ENCODE measurements at places on chromosomes 5 and 9.
A peak's percentile ranks its signal among the peaks of the same experiment; 100 is the strongest.

DNA sequence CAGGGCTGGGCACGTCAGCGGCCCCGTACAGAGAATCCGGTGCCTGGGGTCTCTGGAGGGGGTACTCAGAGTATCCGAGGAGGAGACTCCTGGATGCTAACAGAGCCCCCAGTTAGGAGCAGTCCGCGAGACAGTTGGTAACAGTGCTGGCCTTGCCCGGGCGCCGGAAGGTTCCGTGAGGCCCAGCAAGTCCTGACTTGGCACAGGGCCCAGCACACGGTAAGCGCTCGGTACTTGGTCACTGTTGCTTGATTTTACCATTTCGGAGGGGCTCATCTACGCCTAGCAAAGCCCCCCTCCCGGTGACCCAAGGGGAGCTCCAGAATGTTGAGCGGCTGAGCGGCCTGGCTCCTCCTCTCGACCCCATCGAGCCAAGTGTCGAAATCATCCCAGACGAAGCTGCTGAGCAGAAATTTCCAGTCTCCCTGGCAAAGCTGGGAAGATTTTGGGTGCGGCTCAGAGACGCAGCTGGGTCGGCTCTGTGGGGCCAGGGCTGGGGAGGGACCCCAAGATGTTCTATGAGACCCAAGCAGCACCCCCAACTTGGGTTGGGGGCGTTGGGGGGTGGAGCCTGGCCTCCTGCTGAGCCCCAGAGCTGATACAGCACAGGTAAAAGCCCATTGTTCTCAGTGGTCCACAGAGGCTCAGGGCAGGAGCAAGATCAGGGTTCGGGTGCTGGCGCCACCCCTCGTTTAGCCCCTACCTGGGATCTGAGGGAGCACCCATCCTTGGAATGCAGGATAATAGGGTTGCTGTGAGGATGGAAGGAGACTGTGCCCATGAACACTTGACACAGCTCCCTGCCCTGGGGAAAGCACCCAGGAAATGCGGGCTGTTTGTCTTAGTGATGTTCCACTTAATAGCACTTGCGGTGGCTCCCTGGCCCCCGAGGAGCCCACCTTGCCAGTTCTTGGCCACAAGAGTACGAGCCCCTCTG is 137.2 kb downstream of the C9orf50 start:
- DNase-seq, result peak; percentile 94

DNA sequence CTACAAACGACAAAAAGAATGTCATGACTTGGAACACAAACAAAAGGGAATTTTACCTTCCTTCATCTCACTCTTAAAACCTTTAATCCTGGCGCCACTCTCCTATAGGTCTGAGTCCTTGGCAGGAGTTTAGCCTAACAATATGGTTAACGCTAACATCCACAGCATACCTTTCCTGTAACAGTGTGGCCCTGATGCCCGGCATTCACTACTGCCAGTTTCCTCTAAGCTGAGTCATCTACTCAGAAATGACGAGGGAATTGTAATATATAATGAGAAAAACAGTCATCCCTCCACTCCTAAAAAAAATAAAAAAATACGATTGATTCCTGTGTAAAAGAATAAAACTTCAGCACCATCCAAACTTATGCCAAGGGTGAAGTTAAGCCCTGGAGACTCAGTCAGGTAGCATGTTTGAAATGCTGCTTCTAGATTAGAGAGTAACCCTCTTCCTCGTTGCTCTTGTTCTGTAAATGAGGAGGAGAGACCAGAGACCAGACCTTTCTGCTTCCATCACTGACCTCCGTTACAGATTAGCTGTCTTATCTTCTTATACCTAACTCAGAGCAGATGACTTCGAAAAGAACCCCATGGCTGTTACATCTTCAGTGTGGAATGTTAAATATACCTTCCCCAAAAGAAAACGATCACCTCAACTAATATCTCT is 37.4 kb downstream of the CCDC125 start:
- peak; percentile 44 for DNase-seq

DNA sequence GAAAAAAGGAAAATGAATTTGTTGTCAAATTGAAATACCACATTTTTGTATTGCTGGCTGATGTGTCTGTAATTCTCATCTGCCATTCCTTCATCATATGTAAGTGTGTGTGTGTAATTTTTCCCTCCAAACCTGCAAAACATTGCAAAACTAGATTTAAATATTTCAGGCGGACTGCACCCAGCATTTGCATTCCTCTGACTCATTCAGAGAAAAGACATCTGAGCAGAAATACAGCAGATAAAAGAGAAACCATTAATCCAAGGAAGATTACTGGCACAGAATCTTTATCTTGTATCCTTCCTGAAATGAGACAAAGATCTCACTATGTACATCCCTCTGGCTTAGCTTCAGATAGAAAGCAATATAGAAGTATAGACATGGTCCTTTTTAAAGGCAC is 275.3 kb downstream of the TMEM38B start:
- DNase-seq, result peak; percentile 67

GRCh38 chr9:81590688-81591087 is 98.7 kb downstream of the TLE1 start:
- DNase-seq, result no peak

DNA sequence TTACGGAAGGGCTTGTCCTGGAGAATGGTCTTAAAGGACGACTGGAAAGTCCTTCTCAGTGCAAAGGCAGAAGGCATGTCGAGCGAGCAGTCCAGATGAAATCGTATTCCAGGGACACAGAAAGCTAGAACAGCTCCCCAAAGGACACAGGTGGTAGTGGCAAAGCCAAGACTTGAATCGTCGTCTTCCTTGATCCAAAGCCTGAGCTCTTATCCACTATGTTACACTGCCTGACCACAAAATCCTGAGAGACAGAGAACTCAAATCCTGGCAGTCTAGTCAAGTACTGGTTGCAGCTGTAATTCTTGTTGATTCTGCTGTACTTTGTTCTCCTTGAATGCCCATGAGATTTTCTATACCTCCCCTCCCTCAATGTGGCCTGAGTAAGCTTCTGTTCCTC is 198.7 kb downstream of the TARS1 start:
- no peak for DNase-seq

GRCh38 chr5:119327018-119327417 is 28.8 kb upstream of the TNFAIP8 start:
- peak; percentile 60 for DNase-seq

DNA sequence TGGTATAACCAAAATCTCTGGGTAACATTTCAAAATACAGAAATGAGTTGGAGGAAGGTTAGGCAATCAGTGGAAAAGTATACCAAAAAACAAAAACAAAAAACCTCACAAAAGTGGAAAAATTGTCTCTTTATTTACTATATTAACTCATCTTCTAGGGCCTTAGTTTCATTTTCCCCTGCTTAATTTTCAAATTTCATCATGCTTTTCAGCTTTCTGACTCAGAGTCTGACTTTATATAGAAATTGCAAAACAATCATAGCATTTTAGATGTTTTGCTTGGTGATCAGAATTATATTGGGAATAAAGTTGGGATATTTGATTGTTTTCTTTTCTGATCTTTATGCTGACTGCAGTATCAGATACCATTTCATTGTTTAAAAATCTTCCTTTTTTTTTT is 257.0 kb upstream of the PRR16 start:
- peak; percentile 20 for DNase-seq

GRCh38 chr5:139389701-139390638 is at the start of gene MZB1:
Gene MZB1 (minus strand): TSS chr5:139389913. CDS start chr5:139389856, 57 bp downstream.
- no peak for DNase-seq

GRCh38 chr9:106722051-106722753 is 140.8 kb upstream of the ZNF462 start:
- DNase-seq, result no peak

GRCh38 chr5:82387001-82387818 is 109.1 kb upstream of the RPS23 start:
- DNase-seq, result peak; percentile 60

- DNase-seq, result no peak
Observed at GRCh38 chr9:4579001-4579400, 83.1 kb upstream of the PLPP6 start.

DNA sequence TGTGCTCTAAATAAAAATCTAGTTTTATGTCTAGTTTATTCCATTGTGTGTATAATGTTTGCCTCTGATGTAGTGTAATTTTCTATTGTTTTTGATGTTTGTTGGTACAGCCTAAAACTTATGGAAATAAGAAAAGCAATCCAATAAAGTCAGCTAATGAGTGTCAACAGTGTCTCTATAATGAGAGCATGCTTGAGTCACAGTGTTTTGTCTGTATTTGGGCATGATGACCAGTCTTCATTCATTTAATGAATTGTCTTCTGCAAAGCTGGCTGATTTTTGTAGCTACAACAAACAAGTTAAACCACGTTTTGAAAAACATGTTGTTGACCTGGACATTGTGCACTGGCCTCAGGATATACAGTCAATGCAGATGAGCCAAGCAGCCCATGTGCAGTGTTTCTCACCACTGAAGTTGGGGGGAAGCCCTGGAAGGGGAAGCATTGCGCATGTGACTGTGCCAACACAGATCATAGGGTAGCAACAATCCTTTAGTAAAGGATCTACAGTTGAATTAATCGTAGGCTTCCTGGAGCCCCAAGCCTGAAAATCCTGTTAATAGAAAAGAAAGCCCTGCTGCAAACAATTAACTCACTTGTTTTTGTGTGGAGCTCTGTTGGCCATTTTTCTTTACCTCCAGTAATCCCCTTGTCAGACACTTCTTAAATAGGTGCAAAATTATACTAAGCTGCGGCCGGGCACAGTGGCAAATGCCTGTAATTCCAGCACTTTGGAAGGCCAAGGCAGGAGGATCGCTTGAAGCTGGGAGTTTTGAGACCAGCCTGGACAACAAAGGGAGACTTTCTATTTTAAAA is 88.0 kb downstream of the INIP start:
- no peak for DNase-seq

- no peak for DNase-seq
Observed at GRCh38 chr5:136047858-136048257, 19.1 kb downstream of the TGFBI start.

DNA sequence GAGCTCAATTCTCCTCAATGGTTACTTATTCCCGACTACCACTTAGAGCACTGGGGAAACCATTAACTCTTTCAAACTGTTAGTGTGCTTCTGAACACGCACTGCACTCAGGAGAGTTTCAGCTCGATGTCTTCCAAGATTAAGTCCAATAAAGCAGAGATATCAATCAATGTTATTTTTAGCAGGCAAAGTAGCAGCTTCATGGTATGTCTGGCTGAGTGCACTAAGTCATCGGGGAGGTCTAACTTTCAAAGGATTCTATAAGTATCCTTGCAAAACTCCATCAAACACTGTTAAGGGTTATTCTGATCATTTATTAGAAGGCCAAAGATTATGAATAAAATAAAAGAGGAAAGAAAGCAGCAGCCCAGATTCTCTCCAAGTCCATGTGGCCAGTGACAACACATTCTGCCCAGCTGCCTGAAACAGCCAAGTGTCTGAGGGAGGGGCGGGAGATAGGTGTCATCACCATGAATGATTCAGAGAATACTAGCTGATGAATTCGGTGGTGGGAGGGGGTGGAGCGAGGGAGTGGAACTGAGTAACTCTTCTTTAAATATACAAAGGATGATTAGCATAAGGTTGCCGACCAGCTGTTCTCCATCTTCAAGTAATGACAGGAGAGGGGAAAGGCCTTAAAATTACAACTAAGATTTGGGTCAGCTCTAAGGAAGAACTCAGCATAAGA is 21.3 kb downstream of the NREP start:
- DNase-seq, result peak; percentile 97

DNA sequence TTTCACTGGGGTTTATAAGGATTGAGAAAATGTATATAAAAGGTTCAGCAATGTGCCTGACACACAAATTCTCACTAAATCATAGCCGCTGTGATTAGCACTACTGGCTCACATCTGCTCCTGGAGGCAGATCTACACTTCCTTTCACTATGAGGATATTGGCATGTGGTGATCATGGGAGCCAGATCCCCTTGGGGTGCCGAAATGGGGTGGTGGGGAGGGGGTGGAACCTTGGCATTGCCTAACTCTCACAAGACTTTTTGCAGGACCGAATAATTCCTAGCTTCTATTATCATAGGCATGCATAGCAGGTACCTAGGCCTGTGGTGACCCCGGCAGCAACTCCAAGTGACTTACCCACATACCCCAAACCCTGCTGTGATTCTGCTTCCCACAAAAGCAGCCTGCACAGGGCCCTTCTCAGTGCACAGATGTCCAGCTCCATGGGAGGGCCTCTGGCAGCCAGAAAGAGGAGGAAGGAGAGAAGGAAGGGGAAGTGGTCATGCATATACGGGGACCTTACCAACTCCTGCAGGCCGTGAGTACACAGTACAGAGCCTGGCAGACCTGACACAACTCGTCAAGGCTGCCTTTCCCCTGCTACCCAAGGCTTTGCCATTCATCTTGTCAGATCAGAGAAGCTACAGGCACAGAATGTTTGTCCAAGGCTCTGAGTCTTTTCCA is 61.3 kb upstream of the IQGAP2 start:
- DNase-seq, result no peak
